Right atrium auricular region (tissue), 2 donors: ENCODE measurements at places on chromosomes 6 and 20. TPM values are rescaled to one million over a fixed set of nuclear protein-coding genes. Genes with fewer than 3 reads are reported as not detected.

Gene SYNE1
- total RNA-seq, result 160 TPM

DNA sequence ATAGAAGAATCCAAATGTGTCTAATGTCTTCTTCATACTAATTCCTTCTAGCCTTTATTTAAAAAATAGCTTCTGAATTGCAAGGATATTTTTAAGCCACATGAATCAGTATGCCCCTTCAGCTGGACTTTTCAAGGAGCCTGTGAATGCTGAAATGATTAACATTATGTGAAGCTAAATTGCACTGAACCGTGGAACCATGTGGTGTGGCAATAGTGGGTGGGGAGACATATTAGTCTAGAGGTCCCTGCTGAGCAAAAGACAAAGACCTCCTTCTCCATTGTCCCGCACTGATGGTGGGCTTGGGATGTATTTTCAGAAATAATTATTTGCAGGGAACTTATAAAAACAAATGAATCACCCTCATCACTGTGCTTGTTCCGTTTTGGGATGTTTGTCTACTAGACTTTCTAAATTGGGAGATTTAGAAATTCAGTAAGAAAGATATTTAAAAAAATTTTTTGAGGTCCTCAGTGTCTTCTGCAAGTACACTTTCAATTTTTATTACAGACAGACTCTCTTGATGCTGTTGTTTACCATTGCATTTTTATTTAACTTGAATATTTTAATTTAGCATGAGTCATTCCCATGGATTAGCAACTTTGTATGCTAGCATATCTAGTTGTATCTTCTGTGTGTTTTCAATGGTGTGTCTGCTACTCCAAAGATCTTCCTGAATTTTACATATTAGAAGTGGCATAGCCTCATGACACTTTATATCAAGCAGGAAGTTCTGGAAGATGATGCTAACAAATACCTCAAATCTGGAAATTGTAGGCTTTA is 238.1 kb downstream of the LAMA2 start:
- no peaks in the 10 kb centered on the region for H3K36me3 ChIP-seq
- no peaks in the 10 kb centered on the region for H3K27me3 ChIP-seq
- H3K4me3 ChIP-seq, result no peak overlapping the region
- no peak for DNase-seq
- peak overlapping the region; percentile 38 for H3K27ac ChIP-seq
- no peaks in the 10 kb centered on the region for H3K4me1 ChIP-seq

DNA sequence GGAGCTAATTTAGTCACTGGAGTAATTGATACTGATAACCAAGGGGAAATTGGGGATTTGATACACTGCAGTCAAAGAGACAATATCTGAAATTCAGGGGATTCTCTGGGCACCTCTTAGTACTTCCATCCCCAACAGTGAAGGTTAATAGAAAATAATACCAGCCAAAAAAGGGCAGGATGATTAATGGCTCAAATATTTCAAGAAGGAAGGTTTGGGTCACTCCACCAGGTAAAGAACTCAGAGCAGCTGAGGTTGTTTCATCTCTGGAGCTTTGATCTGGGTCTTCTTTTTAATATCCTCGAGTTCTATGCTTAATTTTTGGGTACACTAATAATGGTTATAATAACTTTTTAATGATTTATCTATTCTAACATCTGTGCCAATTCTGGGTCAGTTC is 70.8 kb downstream of the CDKAL1 start:
- no peak overlapping the region for H3K4me3 ChIP-seq
- DNase-seq, result no peak
- H3K27me3 ChIP-seq, result no peaks in the 10 kb centered on the region
- H3K27ac ChIP-seq, result no peak overlapping the region

DNA sequence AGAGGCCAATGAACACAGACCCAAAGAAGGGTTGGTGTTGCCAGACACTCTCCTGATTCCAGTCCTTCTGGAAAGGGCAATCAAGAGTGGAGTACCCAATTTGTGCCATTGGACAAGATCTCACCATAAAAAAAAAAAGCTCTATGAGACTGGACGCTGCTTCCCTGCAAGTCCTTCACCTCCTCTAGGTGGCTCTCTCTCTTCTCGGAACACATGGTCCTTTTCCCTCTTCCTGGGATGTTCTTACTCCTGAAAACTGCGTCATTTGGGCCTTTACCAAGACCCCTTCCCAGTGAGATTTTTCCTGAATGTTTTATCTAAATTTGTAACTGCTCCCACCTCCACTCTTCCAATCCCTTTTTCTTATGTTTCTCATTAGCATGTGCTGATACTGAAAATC is 280.8 kb downstream of the FOXA2 start:
- H3K4me3 ChIP-seq, result no peak overlapping the region
- no peaks in the 10 kb centered on the region for H3K36me3 ChIP-seq
- no peaks in the 10 kb centered on the region for H3K4me1 ChIP-seq
- no peaks in the 10 kb centered on the region for H3K27me3 ChIP-seq

Gene HCRTR2
- total RNA-seq, result not detected

DNA sequence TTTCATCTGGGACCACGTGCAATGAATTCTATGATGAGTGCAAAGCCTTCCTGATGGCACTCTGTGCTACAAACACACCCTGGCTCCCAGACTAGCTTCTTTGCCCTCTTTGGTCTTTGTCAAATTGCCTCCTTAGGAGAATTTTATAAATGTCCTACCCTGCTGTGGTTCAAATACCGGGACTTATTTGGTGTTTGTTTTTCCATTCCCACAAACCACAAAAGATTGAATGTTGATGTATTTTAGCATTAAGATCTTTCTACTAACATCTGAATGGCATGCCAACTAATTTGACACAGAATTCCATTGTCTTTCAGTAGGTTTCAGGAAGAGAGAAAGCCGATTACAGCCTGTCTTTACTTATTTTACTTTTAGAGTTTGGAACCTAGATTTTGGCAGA is 424.2 kb upstream of the SLC35B3 start:
- DNase-seq, result no peak
- H3K27ac ChIP-seq, result no peak overlapping the region
- no peak overlapping the region for H3K4me3 ChIP-seq
- H3K4me1 ChIP-seq, result no peaks in the 10 kb centered on the region

- H3K27me3 ChIP-seq, result no peaks in the 10 kb centered on the region
- H3K36me3 ChIP-seq, result no peaks in the 10 kb centered on the region
- no peaks in the 10 kb centered on the region for H3K4me1 ChIP-seq
- peak; percentile 93 for DNase-seq
Measured at GRCh38 chr20:46117704-46118467, at the start of gene CD40. Gene CD40, plus strand, starts transcription at chr20:46118314. Its CDS starts 30 bp downstream, at chr20:46118344.

- peaks cover 9% of the 10 kb centered on the region for H3K4me1 ChIP-seq
- H3K27me3 ChIP-seq, result no peaks in the 10 kb centered on the region
- H3K27ac ChIP-seq, result no peak overlapping the region
- H3K4me3 ChIP-seq, result no peak overlapping the region
- no peaks in the 10 kb centered on the region for H3K36me3 ChIP-seq
- no peak for DNase-seq
Measured at GRCh38 chr6:73565767-73566485, 45.1 kb upstream of the EEF1A1 start.

Gene GJA10
- total RNA-seq, result not detected

Gene POLR3F
- total RNA-seq, result 5.5 TPM

Gene MUC22
- not detected for total RNA-seq

GRCh38 chr6:68252632-68253031 is 382.4 kb upstream of the ADGRB3 start:
- no peaks in the 10 kb centered on the region for H3K27me3 ChIP-seq
- no peak for DNase-seq
- no peak overlapping the region for H3K27ac ChIP-seq

DNA sequence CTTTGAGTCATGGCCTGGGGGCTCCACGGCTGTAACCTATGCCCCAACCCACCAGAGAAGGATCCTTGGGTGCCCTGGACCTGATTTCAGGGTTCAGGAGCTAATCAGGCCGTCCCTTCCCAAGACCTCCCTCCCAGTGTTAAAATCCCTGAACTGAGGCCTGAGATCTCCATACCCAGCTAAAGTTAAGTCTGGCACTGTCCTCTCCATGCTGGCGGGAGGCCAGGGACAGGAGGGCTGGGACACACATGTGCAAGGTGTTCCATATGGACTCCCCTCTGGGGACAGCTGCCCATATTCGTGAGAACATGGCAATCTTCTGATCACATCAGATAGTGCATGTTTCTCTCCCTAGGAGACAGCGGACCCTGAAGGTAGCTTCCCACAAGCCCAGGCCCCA is 11.5 kb upstream of the TREML4 start:
- no peaks in the 10 kb centered on the region for H3K4me1 ChIP-seq
- no peak overlapping the region for H3K27ac ChIP-seq
- H3K27me3 ChIP-seq, result no peaks in the 10 kb centered on the region

DNA sequence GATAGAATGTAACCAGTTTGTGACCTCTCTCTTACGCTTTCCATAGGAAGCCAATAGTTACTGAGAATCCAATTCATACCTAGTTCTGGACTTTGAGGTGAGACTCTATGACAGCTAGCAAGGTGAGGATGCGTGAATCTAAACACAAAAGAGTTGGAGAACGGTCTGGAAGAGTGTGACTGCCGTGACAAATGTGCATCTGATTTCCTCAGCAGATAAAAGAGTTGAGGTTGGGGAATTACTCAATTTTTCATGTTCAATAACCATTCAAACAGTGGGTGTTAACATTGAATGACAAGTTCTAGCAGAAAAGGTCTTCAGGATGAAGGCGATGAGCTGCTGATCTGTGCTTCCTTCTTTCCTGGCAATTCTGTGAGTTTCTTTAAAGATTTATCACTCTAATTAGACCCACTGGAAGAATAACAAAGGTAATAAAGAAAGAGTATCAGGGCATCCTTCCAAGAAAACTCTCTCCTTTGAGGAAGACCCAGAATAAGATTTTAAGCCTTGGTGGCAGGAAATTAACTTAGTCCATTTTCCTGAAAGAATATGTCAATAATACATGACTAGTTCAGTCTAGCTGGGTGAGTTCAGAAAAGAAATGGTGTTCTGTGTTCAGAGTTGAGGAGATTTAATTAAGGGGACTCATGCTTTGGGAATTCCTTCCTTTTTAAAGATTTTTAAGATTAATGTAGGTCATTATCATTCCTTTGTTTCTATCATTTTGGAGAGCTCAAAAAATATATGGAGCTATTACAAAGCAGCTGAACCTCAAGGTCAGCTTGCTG is 24.5 kb downstream of the KIF3B start:
- no peak overlapping the region for H3K4me3 ChIP-seq
- H3K36me3 ChIP-seq, result no peaks in the 10 kb centered on the region
- H3K27me3 ChIP-seq, result no peaks in the 10 kb centered on the region

- DNase-seq, result no peak
- H3K4me3 ChIP-seq, result no peak overlapping the region
- no peaks in the 10 kb centered on the region for H3K36me3 ChIP-seq
- no peaks in the 10 kb centered on the region for H3K27me3 ChIP-seq
- peaks cover 5% of the 10 kb centered on the region for H3K4me1 ChIP-seq
- H3K27ac ChIP-seq, result no peak overlapping the region
Measured at GRCh38 chr6:68639211-68639610, 4.1 kb downstream of the ADGRB3 start.

- peaks cover 21% of the 10 kb centered on the region for H3K4me1 ChIP-seq
- peaks cover 5% of the 10 kb centered on the region for H3K27me3 ChIP-seq
- DNase-seq, result no peak
- peak overlapping the region; percentile 65 for H3K4me3 ChIP-seq
- peak overlapping the region; percentile 92 for H3K27ac ChIP-seq
Measured at GRCh38 chr6:42929821-42930360, 611 bp downstream of the CNPY3 start.

Gene MUCL3
- not detected for total RNA-seq

Gene BPIFA1
- total RNA-seq, result not detected

GRCh38 chr6:93789532-93789931 is 370.2 kb upstream of the EPHA7 start:
- H3K4me3 ChIP-seq, result no peak overlapping the region
- H3K27ac ChIP-seq, result no peak overlapping the region
- peaks cover 12% of the 10 kb centered on the region for H3K4me1 ChIP-seq
- no peaks in the 10 kb centered on the region for H3K27me3 ChIP-seq

DNA sequence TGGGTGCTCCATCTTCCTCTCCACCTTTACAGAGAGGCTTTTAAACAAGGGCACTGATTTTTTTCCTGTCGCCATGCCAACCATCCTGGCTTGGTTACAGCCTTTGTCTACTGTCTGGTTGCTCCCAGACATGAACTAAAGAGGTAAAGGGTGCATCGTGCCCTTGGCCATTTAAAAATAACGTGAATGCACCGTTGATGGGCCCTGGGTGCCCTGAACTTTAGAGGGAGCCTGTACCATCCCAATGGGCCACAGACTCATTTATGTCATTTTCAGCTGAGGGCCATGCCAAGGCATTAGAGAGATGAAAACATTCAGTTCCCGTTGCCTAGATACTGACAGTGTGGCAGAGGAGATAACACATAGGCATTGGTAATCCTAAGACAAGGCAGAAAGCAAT is 23.3 kb downstream of the TMC2 start:
- no peak overlapping the region for H3K4me3 ChIP-seq
- H3K4me1 ChIP-seq, result peaks cover 9% of the 10 kb centered on the region
- H3K27me3 ChIP-seq, result peaks cover 11% of the 10 kb centered on the region
- no peaks in the 10 kb centered on the region for H3K36me3 ChIP-seq
- DNase-seq, result no peak
